Tibial nerve (tissue), 4 donors: ENCODE measurements at places on chromosomes 1 and 21. TPM values are rescaled to one million over a fixed set of nuclear protein-coding genes. Genes with fewer than 3 reads are reported as not detected.

DNA sequence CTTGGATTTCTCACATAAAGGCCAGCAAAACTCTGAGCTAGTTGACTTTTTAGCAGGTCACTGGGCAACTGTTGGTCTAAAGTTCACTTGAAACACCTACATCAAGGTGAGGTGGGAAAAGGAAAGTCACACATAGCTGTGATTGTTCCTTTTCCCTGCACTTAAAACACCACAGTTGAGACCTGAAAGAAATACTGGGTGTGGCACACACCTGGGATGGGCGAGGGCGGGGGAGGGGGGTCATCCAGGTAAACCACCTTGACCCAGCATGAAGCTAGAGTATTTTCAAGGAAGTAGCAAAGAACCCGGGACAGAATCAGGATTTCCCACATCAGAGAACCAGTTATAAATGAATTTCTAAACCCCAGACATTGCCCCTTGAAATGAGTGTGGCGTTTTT lies 26.4 kb downstream of the ZNF697 start:
- H3K27ac ChIP-seq = no peak overlapping the region
- no peaks in the 10 kb centered on the region for H3K36me3 ChIP-seq
- H3K4me3 ChIP-seq = no peak overlapping the region

- no peaks in the 10 kb centered on the region for H3K4me1 ChIP-seq
- H3K4me3 ChIP-seq = peak within 1 kb of the TSS; percentile 17
- peak; percentile 77 for DNase-seq
- H3K27ac ChIP-seq = no peak within 1 kb of the TSS
- no peaks in the 10 kb centered on the region for H3K36me3 ChIP-seq
These were observed at the start of gene SELL for GRCh38 chr1:169711469-169712308. Gene SELL (minus strand): TSS chr1:169711620. CDS start chr1:169711498, 122 bp downstream.

- no peak for DNase-seq
- no peak overlapping the region for H3K27ac ChIP-seq
- H3K4me1 ChIP-seq = no peaks in the 10 kb centered on the region
- H3K36me3 ChIP-seq = no peaks in the 10 kb centered on the region
- H3K27me3 ChIP-seq = peaks cover 3% of the 10 kb centered on the region
These were observed 57.9 kb upstream of the SSBP3 start for GRCh38 chr1:54464031-54464476.

DNA sequence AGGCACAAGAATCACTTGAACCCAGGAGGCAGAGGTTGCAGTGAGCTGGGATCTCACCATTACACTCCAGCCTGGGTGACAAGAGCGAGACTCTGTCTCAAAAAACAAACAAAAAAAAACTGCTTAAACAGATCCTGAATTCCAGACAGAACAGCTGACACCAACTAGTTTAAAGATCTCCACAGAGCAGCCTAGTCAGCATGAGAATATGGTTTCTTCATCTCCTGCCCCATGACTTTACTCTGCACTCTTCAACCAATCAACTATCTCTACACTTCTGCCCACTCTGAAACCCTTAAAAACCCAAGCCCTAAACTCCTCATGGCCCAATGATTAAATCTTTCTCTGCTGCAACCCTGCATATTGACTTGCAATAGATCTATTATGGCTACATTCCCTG lies 7.5 kb upstream of the PRRC2C start:
- no peak overlapping the region for H3K27ac ChIP-seq
- H3K4me1 ChIP-seq = no peaks in the 10 kb centered on the region
- DNase-seq = no peak
- no peak overlapping the region for H3K4me3 ChIP-seq
- H3K36me3 ChIP-seq = no peaks in the 10 kb centered on the region

DNA sequence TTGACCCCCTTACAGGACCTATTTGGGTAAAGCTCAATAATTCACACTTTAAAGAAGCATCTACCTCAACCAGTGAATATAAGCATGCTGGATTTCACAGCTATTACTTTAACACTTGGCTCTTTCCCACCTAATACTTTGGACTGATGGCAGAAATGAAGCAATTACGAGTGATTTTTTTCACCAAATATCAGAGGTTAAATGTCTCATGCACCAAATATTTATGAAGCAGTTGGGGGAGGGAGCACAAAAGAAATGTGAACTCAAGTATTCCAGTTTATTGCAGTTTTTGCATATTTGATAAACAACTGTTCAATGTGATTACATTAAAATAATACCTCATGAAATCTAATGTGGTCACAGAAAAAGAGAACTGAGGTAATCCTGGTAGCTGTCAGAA lies 223.6 kb downstream of the LRRC7 start:
- DNase-seq = no peak
- H3K4me1 ChIP-seq = no peaks in the 10 kb centered on the region
- H3K27ac ChIP-seq = no peak overlapping the region
- H3K27me3 ChIP-seq = no peaks in the 10 kb centered on the region

DNA sequence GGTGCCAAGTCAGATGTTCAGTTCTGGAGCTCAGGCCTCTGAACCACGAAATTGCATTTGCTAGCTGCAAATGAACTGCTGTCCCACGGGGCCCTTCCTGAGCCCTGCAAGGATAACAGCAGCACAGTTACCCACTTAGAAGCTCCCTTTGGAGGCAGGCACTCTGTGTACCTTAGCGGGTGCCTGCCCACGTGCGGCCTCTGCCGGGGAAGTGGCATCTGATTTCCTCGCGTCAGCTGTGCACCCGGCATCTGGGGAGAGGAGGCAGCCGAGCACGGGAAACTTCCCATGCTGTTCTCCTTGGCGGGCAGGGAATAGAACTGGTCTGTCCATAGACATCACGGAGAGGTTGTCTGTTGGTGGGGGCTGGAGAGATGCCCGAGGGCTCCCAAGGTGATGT lies 148.0 kb upstream of the C1orf174 start:
- no peak overlapping the region for H3K4me3 ChIP-seq
- no peaks in the 10 kb centered on the region for H3K27me3 ChIP-seq
- H3K36me3 ChIP-seq = no peaks in the 10 kb centered on the region
- no peak overlapping the region for H3K27ac ChIP-seq
- DNase-seq = no peak

DNA sequence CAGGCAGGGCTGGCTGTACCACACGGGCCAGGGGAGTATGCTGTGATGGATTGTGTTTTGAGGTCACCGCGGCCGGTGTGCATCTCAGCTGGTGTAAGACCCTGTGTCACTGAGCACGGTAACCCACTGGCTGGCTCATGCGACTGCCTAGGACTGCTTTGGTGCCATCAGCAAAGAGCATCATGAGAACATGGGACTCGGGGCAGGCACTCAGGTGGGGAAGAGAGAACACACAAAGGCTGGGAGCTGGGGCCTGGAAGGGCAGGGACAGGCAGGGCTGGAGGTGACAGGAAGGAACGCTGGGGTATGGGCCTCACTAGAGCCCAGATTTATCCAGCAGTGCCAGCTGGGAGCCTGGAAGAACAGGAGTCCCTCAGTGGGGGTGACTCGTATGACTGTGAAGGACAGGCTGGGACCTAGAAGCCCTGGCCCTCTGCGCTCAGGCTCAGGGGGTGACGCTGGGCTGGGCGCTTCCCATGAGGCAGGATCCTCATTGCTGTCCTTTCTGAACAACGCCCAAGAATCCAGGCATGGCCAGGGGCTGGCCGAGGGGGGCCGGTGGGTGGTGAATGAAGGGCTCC lies 210.4 kb upstream of the VAMP3 start:
- H3K36me3 ChIP-seq = no peaks in the 10 kb centered on the region
- no peak overlapping the region for H3K4me3 ChIP-seq
- H3K27ac ChIP-seq = no peak overlapping the region
- DNase-seq = no peak
- H3K27me3 ChIP-seq = no peaks in the 10 kb centered on the region

- H3K36me3 ChIP-seq = no peaks in the 10 kb centered on the region
- DNase-seq = no peak
- H3K27ac ChIP-seq = no peak overlapping the region
- peaks cover 19% of the 10 kb centered on the region for H3K4me1 ChIP-seq
- no peak overlapping the region for H3K4me3 ChIP-seq
These were observed 3.7 kb downstream of the SCAF4 start for GRCh38 chr21:31728191-31728590.

DNA sequence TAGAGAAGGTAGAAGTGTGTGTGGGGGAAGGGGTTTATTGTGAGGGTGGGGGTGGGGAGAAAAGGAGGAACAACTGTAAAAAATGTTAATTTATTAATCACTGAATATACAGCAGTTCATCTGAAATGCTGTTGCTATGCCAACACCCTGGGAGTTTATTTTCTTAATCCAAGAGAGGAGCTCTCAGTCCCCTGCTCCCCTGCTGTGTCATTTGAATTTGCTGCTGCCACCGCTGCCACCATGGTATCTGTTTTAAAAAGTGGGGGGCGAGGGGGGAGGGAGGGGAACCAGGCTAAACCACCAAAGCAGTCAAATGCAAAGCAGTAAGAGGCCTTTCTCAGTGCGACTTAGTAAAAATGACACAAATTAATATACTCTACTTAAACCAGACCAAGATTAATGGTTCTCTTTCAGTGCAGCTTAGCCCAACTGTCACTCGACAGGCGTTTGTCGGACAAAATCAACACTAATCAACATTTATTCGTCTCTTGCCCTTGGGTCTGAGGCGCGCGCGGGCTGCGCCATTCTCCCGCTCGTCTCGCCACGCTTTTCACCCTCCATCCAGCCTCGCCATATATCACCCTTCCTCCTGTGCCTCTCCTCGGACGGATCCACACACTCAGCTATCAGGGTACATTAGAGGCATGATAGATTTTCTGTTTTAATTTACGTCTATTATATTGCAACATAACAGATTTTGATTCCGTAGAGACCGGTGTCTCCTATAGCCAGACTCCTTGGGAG lies 76.2 kb downstream of the PBX1 start:
- H3K27me3 ChIP-seq = no peaks in the 10 kb centered on the region
- H3K27ac ChIP-seq = no peak overlapping the region
- no peak overlapping the region for H3K4me3 ChIP-seq
- no peaks in the 10 kb centered on the region for H3K4me1 ChIP-seq
- H3K36me3 ChIP-seq = no peaks in the 10 kb centered on the region

- DNase-seq = peak; percentile 43
- no peak overlapping the region for H3K4me3 ChIP-seq
- peak overlapping the region; percentile 72 for H3K27ac ChIP-seq
- H3K4me1 ChIP-seq = peaks cover 14% of the 10 kb centered on the region
These were observed 64.0 kb downstream of the SLC19A1 start for GRCh38 chr21:45478115-45478801.

GRCh38 chr1:61253912-61254633 lies 171.7 kb downstream of the NFIA start:
- H3K36me3 ChIP-seq = no peaks in the 10 kb centered on the region
- H3K27ac ChIP-seq = peak overlapping the region; percentile 58
- DNase-seq = no peak
- H3K27me3 ChIP-seq = no peaks in the 10 kb centered on the region

DNA sequence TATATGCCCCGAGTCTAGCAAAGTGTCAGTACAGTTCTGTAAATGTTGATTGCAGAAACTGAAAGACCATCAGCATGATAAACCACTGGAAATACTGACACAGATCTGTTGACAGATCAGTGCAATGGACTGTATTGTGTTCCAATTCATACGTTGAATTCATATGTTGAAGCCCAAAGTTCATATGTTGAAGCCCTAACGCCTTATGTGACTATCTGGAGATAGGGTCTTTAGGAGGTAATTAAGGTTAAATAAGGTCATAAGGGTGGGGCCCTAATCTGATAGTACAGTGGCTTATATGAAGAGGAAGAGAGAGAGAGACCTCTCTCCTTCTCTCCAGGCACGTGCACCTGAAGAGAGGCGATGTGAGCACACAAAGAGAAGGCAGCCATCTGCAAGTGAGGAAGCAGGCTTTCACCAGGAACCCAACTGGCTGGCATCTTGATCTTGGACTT lies 144.7 kb downstream of the MRPL39 start:
- no peaks in the 10 kb centered on the region for H3K36me3 ChIP-seq
- no peaks in the 10 kb centered on the region for H3K27me3 ChIP-seq
- H3K4me3 ChIP-seq = no peak overlapping the region
- no peak overlapping the region for H3K27ac ChIP-seq
- no peaks in the 10 kb centered on the region for H3K4me1 ChIP-seq
- no peak for DNase-seq

- H3K27ac ChIP-seq = no peak overlapping the region
- H3K36me3 ChIP-seq = peaks cover 51% of the 10 kb centered on the region
- no peak overlapping the region for H3K4me3 ChIP-seq
- no peak for DNase-seq
These were observed 5.9 kb downstream of the KCNJ9 start for GRCh38 chr1:160087118-160087662.

The F13B gene
- total RNA-seq = not detected

The GSTM5 gene
- total RNA-seq = 2.4 TPM

The PGLYRP3 gene
- total RNA-seq = not detected
